Naive B cell (primary cell): ENCODE measurements at places on chromosomes 2 and 18. TPM values are rescaled to one million over a fixed set of nuclear protein-coding genes. Genes with fewer than 3 reads are reported as not detected.

Gene USP40
- polyA plus RNA-seq = 4.7 TPM

Gene DCAF17
- polyA plus RNA-seq = 13.4 TPM

Gene EIF5B
- 2.6 TPM for polyA plus RNA-seq

Gene RPRM
- polyA plus RNA-seq = not detected

GRCh38 chr2:218878926-218879761 is 1.5 kb upstream of the WNT10A start:
- no peak for DNase-seq

DNA sequence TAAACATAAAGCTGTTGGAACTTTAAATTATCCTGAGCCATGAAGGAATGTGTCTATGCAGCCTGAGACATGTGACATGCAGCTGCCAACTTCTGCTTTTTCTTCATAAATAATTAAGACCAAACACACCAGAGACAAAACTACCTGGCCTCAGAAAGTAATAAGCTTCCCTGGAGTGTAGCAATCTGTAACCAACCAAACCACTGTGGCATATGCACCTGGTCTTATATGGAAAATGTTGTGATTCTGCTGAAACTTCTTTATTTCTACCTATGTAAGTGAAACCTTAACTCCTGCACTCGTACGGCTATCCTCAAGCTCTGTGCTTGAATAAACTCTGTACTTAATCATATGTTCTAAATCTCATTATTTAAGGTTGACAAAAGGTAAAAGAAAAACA is 515.0 kb downstream of the TMEM182 start:
- DNase-seq = no peak

DNA sequence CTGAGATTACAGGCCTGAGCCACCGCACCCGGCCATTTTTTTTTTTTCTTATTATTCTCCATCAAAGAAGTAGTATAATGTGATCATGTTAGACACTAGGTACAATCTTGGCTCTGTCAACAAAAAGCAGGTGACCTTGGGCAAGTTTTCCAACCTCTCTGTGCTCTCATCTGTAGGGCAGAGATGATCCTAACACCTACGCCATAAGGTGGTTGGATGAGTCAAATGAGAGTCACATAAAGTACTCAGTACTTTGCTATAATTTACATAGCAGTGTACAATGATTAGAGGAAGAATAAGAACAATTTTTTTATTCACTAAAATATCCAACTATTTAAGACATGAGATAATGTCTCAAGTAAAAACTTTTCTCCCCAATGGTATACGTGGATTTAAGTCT is 128.6 kb downstream of the TGIF1 start:
- no peak for DNase-seq

GRCh38 chr18:78367996-78368395 is 611.6 kb upstream of the SALL3 start:
- no peak for DNase-seq
